Calu3 (cell line): ENCODE measurements at places on chromosomes 2 and 18.
A peak's percentile ranks its signal among the peaks of the same experiment; 100 is the strongest.

- DNase-seq: no peak
These were observed 632.4 kb downstream of the NYAP2 start for GRCh38 chr2:226031647-226032501.

DNA sequence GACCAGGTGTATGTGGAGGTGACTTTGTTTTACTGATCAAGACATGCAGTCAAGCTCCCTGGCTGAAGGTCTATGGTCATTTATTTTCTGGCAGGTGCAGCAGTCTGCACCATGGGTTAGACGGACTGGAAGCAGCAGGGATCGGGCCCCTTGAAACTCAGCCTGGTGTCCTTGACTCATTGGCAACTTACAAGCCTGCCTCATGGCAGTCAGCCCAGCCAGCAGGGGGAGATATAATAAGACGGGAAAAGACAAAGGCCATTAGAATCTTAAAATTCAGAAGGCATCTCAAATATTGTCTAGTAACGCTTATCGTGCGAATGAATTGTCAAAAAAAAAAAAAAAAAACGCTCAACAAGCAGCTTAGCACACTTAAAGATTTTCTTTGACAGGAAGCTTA lies 308.2 kb downstream of the EN1 start:
- DNase-seq: peak; percentile 26

DNA sequence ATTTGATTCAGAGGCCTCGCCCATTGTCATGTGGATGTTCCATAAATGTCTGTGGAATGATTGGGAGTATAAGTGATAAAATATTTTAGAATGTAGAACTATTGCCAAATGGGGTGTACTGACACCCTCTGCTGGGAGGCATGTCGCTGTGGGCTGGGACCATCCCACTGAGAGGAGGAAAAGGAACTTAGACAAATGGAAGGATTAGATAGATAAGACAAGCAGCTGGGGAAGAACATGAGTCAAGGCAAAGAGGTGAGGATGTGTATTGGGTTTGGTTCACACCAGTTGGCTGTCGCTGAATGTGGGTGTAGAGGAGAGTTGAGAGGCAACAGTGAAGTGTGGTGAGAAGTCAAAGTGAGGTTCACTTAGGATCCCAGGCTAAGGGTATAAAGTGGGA lies 4.0 kb downstream of the C2orf74 start:
- DNase-seq: no peak

DNA sequence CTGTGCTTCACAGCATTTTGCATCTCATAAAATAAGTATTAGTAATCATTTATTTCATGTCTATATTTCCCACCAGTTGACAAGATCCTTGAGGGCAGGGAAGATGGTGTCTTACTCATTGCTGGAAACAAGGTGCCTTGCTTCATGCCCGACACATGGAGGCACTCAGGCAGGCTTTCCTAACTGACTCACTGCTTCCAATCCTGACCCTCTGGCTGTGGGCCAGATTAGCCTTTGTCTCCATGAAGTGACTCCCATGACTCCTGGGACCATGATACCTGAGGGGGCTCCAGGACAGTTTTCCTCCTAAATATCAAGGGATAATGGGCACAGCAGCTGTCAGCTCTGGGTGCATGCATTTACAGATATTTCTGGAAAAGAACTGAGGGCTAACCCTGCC lies 275.1 kb downstream of the AGPS start:
- no peak for DNase-seq

GRCh38 chr2:197435598-197436420 lies 981 bp upstream of the SF3B1 start:
- DNase-seq: no peak

- no peak for DNase-seq
These were observed 15.5 kb downstream of the GEMIN6 start for GRCh38 chr2:38793511-38793910.

GRCh38 chr2:13876491-13877037 lies 756.0 kb upstream of the LRATD1 start:
- DNase-seq: no peak

DNA sequence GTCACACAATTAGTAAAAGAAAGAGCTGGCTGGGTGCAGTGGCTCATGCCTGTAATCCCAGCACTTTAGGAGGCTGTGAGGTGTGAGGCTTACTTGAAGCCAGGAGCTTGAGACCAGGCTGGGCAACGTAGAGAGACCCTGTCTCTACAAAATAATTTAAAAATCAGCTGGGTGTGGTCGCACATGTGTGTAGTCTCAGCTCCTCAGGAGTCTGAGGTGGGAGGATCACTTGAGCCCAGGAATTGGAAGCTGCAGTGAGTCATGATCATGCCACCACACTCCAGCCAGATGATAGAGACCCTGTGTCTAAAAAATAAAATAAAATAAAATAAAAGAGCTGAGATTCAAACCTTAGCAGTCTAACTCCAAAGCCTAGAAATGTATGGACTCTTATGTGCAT lies 39.0 kb upstream of the NEDD4L start:
- DNase-seq: peak; percentile 29

GRCh38 chr2:176872406-176872805 lies 340.2 kb upstream of the HNRNPA3 start:
- no peak for DNase-seq

GRCh38 chr2:74471332-74472065 lies 981 bp downstream of the MRPL53 start:
- DNase-seq: no peak

DNA sequence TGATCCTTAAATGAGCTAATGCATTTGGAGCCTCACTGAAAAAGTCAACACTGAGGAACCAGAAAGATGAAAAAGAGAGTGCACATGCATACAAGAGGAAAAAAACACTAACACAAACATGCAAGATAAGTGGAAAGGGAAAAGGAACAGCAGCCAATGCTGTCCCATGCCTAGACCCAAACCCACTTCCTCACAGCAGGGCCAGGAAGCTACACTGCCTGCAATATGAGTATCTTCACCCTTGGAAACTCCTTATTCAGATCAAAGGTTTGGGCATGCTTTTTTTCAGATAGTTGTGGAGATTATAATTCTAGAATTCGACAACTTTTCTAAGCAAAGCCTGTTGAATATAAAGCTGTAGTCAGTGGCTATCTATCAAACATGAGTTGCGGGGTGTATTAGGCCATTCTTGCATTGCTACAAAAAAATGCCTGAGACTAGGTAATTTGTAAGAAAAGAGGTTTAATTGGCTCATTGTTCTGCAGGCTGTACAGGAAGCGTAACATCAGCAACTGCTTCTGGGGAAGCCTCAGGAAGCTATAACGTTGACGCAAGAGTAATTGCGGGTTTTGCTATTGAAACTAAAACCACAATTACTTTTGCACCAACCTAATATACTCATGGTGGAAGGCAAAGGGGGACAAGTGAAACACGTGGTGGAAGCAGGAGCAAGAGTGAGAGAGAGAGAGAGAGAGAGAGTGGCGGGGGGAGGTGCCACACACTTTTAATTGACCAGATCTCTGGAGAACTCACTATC lies 138.2 kb downstream of the MBD2 start:
- no peak for DNase-seq

DNA sequence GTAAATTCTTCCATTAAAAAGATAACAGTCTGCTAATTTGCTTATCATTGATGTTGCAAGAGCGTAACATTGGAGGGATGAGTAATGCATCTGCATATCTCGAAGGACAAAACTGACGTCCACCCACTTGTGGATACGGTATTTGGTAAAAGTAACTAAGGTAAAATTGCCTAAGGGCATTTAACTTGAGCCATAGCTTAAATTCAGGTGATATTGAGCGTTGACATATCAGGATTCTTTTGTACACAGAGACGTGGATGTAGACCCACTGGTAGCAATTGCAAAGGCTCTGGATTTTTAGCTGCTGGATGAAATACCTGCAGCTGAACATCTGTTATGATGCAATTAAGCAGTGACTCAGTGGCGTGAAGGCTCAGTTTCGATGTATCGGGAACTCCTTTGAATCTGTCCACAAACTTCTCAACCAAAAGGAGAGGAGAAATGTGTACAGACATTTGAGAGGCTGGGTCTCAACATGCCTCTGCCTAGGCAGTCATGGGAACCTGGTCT lies 119.3 kb downstream of the SPTBN1 start:
- DNase-seq: no peak

GRCh38 chr2:165144315-165144714 lies 59.5 kb downstream of the SCN3A start:
- DNase-seq: no peak

DNA sequence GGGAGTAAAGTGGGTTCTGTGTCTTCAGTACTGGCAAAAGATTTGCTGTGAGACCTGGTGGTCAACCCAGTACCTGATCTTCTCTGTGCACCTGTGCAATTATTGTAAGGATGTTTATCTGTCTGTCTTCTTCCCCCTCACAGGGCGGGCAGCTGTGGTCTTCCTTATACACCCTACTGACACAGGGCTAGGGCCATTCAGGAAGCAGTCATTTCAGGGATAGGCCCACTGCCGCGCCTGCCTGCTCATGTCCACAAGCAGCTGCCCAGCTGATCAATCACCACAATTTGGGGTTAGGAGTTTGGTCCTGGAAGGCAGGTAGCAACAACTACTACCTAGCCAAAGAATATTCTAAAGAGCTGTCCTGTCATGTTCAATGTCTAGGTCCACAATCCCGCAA lies 1.2 kb upstream of the CNNM4 start:
- DNase-seq: no peak

DNA sequence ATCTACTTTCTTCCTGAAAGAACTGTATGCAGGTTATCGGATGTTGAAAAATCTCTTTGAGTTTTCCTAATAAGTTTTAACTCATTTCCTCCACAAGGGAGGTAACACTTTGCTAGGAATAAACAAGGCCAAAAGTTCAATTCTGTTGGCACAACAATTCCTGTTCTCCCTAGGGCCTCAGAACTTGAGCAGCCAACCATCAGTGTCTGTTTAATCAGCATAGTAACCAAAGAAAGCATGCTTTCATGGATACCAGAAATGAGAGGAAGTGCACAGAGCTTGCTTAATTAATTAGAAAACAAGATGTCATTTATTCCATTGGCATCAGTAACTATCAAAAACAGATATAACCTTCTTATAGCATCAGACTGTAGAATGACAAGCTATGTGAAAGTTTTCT lies 503.2 kb upstream of the CNTNAP5 start:
- DNase-seq: no peak

- DNase-seq: no peak
These were observed 1378.9 kb upstream of the CELF4 start for GRCh38 chr18:38944446-38945024.

DNA sequence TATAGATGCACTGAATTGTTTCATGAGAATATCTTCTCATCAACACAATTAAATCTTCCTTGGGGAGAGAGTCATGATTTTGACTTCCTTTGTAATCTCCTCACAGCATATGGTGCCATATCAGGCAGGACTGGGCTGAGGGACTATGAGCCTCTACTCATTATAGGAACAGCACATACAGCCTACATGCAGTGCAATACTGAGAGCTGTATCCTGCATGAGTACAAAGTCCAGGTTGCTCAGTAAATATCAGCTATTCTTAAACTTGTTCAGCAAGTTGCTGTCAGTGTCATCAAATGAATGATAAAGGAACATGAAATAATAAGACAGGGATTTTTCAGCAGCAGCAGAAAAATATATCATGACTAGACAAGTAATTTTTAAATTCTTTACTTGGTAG lies 10.8 kb downstream of the DLGAP1 start:
- DNase-seq: no peak

GRCh38 chr2:201643216-201643890 lies at the start of gene TMEM237:
Gene TMEM237, minus strand, starts transcription at chr2:201643503. Its CDS starts 103 bp downstream, at chr2:201643400.
- peak; percentile 50 for DNase-seq

GRCh38 chr2:8525582-8526402 lies 156.1 kb upstream of the ID2 start:
- peak; percentile 93 for DNase-seq

GRCh38 chr2:186757009-186757408 lies 63.1 kb downstream of the FAM171B start:
- peak; percentile 40 for DNase-seq

DNA sequence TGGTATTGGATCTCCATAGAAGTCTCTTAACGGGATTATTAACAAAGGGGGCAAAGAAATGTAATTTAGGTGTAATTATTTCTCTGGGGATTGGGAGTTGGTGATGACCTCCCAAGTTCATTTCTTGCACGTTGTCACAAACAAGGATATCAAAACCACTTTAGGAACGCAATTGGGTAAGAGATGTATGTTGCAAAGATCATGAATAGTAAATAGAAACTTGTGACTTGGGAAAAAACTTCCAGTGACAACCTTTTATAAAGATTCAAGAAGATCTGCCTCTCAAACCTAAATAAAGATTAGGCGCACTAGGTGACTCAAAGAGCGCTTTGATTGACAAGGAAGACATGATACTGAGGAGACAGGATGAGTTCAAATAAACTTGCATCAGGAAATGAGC lies 127.8 kb upstream of the TRIB2 start:
- no peak for DNase-seq

- DNase-seq: no peak
These were observed 633.9 kb upstream of the PKDCC start for GRCh38 chr2:41413813-41414485.
